ENCODE measurements at places on chromosomes 11 and 22.

GRCh38 chr22:50606946-50607658 lies 6.5 kb downstream of the MAPK8IP2 start:
- no peak for DNase-seq

DNA sequence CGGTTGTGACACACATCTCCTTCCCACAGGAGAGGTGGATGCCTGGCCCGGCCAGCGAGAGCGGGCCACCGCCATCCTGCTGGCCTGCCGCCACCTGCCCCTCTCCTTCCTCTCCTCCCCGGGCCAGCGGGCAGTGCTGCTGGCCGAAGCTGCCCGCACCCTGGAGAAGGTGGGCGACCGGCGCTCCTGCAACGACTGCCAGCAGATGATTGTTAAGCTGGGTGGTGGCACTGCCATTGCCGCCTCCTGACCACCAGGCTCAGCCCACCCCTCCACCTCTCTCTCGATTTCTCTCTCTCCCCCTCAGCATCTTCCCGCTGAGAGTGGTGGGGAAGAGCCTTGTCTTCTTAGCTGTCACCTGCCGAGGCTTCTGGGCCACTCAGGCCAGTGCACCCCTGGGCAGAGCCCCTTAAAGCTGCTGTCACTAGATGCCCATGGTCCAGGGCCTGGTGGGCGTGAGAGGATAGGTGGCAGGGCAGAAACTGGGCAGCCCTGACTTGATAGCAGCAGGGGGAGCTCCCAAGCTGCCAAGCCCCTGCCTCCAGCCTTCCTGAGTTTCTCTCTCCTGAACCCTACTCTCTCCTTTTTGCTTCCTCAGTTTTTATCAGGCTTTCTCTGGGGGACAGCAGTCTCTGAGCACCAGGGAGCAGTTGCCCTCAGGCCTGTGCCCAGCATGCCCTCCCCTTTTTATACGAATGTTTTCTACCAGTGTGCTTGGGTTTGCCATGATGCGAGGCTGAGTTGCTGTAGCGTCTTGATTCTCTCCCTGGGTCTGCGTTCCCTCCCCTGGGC lies 9.3 kb downstream of the SHISA8 start:
- DNase-seq = no peak

DNA sequence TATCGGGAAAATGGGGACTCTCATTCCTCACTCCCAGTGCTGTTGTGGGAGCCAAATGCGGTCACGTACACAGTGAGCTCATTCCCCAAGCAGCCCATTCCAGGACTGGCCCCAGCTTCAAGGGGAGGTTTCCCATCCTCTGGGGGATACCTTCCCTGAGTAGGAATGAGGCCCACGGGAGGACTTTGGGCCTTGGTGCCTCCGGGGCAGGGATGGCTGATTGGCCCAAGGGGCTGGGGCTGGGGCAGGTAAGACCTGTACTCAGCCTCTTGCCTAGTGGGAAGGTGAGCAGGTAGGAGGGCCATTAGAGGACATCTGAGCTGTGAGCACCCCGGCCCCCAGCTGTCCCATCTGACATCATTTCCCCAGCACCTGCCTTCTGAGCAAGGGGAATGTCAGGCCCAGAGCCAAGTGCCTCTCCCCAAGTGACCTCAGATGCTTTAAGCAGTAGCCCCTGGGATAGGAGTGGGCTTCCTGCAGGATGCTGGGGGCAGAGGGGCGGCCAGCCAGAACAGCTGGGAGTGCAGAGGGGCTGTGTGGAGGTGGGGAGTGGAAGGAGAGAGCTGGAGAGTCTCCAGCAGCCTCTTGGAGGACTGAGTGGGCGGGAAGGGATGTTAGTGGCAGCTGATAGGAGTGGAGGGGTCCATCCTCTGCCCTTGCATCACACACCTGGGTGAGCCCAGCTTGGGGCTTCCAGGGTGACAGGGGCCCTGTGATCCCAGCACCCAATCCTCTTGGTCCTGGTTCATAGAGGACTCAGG lies 58.4 kb downstream of the CD82 start:
- DNase-seq = no peak

GRCh38 chr11:88596786-88597185 lies 259.2 kb upstream of the CTSC start:
- no peak for DNase-seq

Measured in mesendoderm (in vitro differentiated cells).